ENCODE measurements at places on chromosomes 1 and 21. TPM values are rescaled to one million over a fixed set of nuclear protein-coding genes. Genes with fewer than 3 reads are reported as not detected.

ASTN1 gene
- total RNA-seq, result 1.7 TPM

SYF2 gene
- total RNA-seq, result 57.0 TPM

DHDDS gene
- total RNA-seq, result 28.7 TPM

TTC4 gene
- total RNA-seq, result 12.6 TPM

DNA sequence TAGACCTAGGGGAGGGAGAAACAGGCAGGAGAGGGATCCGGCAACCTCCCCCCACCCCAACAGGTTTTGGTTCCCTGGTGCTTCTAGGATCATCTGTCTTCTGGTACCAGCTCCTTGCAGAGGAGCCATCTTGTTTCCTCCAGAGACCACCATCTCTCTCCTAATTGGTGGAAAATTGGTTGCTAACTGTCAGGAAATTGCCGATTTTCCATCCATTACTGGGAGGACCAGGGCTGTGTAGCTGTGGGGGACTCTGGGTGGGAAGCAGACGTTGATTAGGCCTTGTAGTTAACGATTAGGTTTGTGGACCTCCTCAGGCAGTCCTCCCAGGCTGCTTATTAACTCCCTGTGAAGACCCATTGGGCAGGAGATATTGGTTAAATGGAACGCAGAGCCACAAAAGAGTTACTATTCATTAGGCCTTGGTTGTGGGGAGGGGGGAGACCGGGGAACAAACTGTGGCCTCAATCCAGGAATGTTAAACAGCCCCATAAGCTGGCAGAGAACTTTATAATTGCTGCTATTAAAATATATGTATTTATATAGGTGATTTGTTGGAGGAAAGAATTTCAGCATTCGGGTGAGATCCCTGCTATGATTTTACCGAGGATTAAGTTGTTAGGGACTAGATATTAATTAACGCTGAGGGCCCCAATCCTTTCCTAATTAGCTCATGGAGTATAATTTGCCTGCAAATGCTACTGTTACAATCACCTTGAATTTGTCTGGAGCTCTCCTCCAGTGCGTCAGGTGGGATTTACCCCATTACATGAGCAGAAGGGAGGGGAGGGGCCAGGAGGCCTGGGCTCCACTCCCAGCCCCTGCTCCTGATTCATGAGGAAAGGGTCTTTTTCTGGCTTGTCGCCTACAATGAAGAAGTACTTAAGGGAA, 61.2 kb upstream of the TRABD2B start:
- peaks cover 11% of the 10 kb centered on the region for H3K4me1 ChIP-seq
- no peaks in the 10 kb centered on the region for H3K27me3 ChIP-seq
- no peaks in the 10 kb centered on the region for H3K36me3 ChIP-seq

DNA sequence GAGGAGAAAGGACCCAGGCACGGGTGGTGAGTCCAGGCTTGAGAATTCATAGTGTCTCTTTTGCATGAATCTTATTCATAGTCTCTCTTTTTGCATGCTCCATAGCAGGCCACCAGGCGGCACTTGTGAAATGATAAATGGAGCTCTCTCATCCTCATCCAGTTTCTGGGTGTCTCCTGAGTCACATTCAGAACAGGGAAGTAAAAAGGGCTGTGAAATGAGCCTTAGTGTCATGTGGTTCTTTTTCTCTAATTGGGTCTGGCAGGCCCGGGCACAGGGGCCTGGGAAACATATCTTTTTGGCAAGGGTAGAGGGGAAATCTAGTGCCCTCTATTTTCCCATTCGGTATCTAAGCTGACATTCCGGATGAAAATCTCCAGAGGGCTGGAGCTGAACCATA, 19.1 kb upstream of the NCF2 start:
- no peaks in the 10 kb centered on the region for H3K27me3 ChIP-seq
- H3K27ac ChIP-seq, result peak overlapping the region; percentile 60
- H3K4me1 ChIP-seq, result peaks cover 27% of the 10 kb centered on the region
- H3K36me3 ChIP-seq, result no peaks in the 10 kb centered on the region

DNA sequence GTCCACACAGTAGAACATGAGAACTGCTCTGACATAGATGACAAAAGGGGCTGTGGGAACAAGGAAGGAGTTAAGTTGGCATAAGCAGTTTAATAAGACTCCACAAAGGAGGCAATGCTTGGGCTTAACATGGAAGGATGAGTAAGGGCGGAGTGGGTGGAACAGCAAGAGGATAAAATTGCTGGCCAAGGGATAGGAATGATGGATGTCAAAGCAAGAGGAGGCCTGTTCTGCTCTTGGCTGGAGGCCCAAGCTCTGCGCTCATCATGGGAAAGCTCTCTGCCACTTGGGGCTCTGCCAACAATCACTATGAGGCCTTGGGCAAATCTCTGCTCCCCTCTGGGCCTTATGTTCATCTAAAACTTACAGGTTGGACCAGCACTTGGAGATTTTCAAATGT, 98.3 kb upstream of the CAMK1G start:
- no peak for DNase-seq
- H3K36me3 ChIP-seq, result no peaks in the 10 kb centered on the region
- H3K4me1 ChIP-seq, result no peaks in the 10 kb centered on the region
- H3K4me3 ChIP-seq, result no peak overlapping the region

DNA sequence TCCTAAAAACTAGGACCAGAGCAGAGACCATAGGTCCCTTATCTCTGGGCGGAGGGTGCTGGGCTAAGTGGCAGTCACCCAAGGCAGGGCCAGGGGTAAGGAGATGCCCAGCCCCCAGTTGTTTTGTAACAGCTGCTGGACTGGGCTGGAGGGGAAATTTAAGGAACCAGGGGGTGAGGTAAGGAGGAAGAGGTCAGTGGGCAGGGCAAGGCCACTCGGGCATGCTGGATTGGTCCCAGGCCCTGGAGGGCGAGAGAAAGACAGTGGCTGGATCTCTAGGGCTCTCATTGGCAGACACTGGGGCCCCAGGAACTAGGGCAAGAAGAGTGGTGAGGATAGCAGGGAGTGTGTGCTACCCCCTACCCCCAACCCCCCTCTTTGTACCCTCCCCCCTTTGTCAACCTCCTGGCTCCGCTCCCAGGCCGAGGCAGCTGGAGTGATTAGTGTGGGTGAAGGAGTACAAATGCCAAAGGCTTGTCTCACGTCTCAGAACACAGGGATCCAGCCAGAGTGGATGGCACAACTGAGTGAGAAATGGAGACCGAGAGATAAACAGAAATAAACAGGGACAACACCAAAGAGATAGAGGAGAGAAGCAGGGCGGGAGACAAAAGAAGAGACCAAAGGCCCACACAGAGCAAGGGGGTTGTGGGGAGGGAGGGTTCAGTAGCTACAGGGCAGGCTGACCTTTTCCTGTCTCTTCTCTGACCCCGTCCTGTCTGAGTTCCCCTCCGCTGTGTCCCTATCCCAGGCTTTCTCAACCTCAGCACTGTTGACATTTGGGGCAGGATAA, 20.5 kb upstream of the THRAP3 start:
- peak overlapping the region; percentile 2 for H3K4me3 ChIP-seq
- H3K27me3 ChIP-seq, result no peaks in the 10 kb centered on the region
- peaks cover 84% of the 10 kb centered on the region for H3K4me1 ChIP-seq
- peak overlapping the region; percentile 75 for H3K27ac ChIP-seq

GRCh38 chr1:64539781-64540218, 69.9 kb downstream of the CACHD1 start:
- H3K4me1 ChIP-seq, result peaks cover 51% of the 10 kb centered on the region
- no peak for DNase-seq
- H3K4me3 ChIP-seq, result peak overlapping the region; percentile 2
- no peaks in the 10 kb centered on the region for H3K36me3 ChIP-seq
- H3K27ac ChIP-seq, result peak overlapping the region; percentile 51
- no peaks in the 10 kb centered on the region for H3K27me3 ChIP-seq

DNA sequence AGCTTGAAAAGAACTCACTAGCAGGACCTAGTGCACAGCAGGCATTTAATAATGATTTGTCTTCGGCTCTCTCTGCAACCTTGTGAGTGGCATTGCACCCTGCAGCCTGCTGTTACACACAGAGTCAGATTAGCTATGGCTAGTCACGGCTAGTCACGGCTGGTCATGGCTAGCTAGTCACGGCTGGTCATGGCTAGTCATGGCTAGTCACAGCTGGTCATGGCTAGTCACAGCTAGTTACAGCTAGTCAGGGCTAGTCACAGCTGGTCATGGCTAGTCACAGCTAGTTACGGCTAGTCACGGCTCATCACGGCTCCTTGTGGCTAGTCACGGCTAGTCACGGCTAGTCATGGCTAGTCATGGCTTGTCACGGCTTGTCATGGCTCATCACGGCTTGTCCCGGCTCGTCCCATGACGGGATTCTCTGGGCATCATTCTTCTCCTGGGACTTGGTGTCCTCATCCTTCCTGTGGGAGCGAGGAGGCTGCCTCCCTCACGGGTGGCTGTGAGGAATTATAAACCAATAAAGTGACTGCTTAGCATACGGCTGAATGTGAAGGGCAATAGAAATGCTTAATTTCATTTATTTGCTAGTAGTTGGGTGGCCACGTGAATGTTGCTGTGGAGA, 12.5 kb upstream of the KIF26B start:
- H3K36me3 ChIP-seq, result no peaks in the 10 kb centered on the region
- DNase-seq, result no peak
- H3K27me3 ChIP-seq, result no peaks in the 10 kb centered on the region
- no peak overlapping the region for H3K4me3 ChIP-seq

- peaks cover 7% of the 10 kb centered on the region for H3K4me1 ChIP-seq
- no peak overlapping the region for H3K27ac ChIP-seq
- no peaks in the 10 kb centered on the region for H3K27me3 ChIP-seq
- no peak overlapping the region for H3K4me3 ChIP-seq
- DNase-seq, result no peak
These were observed 42.0 kb downstream of the ZBTB18 start for GRCh38 chr1:244092964-244093638.

- DNase-seq, result no peak
- H3K4me1 ChIP-seq, result peaks cover 3% of the 10 kb centered on the region
- H3K36me3 ChIP-seq, result no peaks in the 10 kb centered on the region
These were observed 72.6 kb downstream of the ST3GAL3 start for GRCh38 chr1:43779805-43780403.
